ENCODE measurements at places on chromosomes 1 and 21.

- H3K4me1 ChIP-seq, result no peaks in the 10 kb centered on the region
- DNase-seq, result no peak
- H3K27me3 ChIP-seq, result no peaks in the 10 kb centered on the region
- no peak overlapping the region for H3K27ac ChIP-seq
Observed at GRCh38 chr1:217049081-217049480, 325.9 kb upstream of the ESRRG start.

GRCh38 chr21:27104846-27105431, 138.1 kb upstream of the ADAMTS5 start:
- H3K36me3 ChIP-seq, result no peaks in the 10 kb centered on the region
- H3K27ac ChIP-seq, result no peak overlapping the region
- H3K4me1 ChIP-seq, result no peaks in the 10 kb centered on the region
- no peak for DNase-seq
- H3K27me3 ChIP-seq, result no peaks in the 10 kb centered on the region

GRCh38 chr1:166691476-166691875, 147.8 kb upstream of the POGK start:
- H3K27me3 ChIP-seq, result peaks cover 8% of the 10 kb centered on the region
- H3K4me1 ChIP-seq, result no peaks in the 10 kb centered on the region
- DNase-seq, result no peak
- no peaks in the 10 kb centered on the region for H3K36me3 ChIP-seq
- no peak overlapping the region for H3K27ac ChIP-seq

GRCh38 chr1:6249739-6250689, 6.0 kb downstream of the HES3 start:
- H3K4me1 ChIP-seq, result peaks cover 23% of the 10 kb centered on the region
- DNase-seq, result no peak
- no peak overlapping the region for H3K4me3 ChIP-seq
- H3K27ac ChIP-seq, result no peak overlapping the region

DNA sequence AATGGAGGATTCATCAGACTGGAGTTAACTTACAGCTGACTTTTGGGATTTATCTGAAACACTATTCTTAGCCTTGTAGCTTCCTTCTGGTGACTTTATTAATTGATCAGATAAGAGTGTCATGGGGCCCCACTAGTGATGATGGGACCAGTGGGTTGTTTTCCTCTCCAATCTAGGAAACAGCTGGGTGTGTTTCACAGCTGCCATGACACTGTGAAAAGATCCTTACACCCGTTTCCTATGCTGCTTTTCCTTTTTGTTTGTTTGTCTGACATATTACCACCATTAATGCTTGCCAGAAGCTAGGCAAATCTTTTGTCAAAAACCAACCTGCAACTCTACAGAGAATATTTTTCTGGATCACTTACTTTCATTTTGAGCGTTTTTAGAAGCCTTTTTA, 86.2 kb downstream of the ZBTB18 start:
- H3K27ac ChIP-seq, result no peak overlapping the region
- no peak for DNase-seq
- no peaks in the 10 kb centered on the region for H3K4me1 ChIP-seq
- H3K36me3 ChIP-seq, result no peaks in the 10 kb centered on the region

Measured in CD4-positive, CD25-positive, alpha-beta regulatory T cell (primary cell).